CD4-positive, alpha-beta T cell treated with Interleukin-12 subunit alpha and Interleukin-12 subunit beta, for 1 hour (primary cell): ENCODE measurements at places on chromosomes 6 and 20.

- no peak for DNase-seq
Observed at GRCh38 chr20:22499515-22500166, 84.7 kb downstream of the FOXA2 start.

DNA sequence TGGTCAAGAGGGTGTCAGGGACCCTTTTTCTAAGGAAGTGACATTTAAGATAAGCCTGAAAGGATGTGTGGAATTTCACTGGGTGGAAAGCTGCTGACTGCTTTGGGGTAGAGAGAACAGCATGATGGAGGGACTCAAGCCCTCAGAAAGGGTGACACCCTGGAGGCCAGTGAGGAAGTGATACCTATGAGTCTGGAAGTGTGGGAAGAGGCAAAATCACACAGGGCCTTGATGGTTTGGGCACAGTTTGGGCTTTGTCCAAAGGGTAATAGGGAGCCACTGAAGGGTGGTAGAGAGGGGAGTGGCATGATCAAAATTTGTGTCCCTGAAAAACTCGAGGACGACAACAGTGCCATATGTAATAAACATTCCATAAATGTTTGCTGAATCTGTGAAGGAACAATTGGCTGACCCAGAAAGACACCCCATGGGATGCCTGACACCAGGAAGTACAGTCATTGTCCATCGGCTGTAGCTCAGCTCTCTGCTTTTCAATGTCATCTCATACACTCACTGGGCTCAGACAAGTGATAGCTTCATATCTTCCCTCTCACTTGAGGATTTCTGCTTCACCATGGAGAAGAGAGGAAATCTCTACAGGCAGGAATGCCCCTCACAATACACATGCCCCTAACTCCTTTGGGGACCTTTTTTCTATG lies 21.3 kb downstream of the CASS4 start:
- no peak for DNase-seq

GRCh38 chr6:66986940-66987339 lies 1279.9 kb upstream of the EYS start:
- DNase-seq: no peak

DNA sequence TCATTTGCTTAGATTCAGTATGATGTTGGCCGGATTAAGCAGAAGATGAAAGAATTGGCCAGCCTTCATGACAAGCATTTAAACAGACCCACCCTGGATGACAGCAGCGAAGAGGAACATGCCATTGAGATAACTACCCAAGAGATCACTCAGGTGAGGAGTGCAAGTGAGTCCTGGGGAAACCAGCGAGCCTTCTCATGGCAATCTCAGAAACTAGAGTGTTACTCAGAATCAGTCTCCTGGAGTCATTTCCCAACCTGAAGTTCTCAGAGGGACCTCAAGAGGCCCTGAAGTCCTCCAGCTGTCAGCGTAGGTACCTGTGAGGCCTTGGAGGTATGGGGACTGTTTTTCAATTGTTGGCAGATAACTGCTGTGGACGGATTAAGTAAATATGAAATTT lies 16.9 kb downstream of the STX16 start:
- DNase-seq: no peak

DNA sequence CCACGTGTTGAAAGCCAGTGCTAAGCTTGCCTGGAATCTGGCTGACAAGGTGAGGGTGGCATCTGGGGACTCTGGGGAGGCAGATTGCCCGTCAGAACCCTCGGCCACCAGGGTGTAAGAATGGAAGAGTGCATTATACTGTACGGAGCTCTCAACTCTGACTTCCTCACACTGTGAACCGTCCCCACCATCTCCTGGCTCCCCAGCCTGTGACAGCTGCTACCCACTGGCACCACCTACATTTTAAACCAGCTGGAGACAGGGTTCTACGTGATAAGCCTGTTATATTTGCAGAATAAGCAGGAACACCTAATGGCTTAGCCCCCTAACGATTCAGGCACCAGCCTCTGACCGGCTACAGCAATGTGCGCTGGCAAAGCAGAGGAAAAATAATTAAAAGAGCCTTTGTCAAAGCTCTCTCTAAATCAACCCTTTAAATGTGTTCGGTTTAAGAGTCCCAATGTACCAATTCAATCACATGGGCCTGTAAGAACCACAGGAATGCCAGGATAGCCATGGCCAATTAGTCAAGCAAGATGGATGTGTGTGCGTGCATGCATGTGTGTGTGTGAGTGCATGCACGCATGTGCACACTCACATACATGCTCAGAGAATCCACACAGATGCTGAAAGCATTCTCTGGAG lies 89.1 kb upstream of the TAB2 start:
- DNase-seq: no peak

DNA sequence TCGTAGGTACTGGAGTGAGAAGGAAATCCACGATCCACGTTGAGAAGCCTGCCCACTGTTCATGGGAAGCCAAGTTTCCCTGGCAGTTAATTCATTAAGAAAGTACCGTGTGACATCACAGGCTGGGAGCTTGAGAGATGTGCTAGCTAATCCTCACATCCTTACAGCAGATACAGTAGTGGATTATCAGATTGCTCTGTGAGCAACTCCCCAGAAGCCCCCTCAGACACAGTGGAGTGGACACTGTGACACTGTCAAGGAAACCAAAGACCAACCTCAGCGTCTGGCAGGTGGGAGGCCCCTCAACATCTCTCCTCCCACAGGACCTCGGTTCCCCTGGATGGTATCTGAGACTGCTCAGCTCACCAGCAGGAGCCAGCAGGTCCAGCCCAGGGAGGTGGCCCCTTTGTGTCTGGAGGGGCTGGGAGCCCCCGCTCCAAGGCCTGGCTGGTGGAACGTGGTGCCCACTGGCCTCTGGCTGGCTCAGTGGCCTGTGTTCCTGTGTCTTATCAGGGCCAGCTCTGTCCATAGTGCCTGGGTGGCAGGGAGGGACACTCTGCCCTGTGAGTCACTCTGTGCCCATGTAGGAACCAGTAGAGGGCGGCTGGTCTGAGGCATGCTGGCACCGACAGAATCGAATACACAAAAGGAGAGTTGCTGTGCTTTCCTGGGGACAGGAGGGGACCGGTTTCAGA lies 7.2 kb downstream of the PYGB start:
- DNase-seq: no peak

DNA sequence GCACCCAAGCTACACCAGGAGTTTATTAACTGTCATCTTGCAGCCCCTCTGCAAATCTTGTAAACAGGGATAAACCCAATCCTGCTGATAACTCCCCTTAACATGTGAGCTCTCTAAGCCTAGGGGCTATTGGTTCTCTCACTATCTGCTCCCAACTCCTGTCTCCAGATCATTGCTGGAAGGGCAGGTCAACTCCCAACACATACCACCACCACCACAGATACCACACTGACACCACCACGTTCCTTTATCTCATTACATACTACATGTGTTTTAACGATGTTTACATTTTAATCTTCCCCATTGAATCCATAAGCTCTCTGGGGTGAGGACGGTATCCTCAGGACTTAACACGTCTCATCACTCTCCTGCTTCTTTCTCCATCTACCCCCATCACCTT lies 51.8 kb downstream of the SIM1 start:
- no peak for DNase-seq

- DNase-seq: no peak
Observed at GRCh38 chr20:17810847-17811627, 111.3 kb downstream of the BANF2 start.

GRCh38 chr6:83069633-83070032 lies 2.2 kb downstream of the DOP1A start:
- DNase-seq: no peak

DNA sequence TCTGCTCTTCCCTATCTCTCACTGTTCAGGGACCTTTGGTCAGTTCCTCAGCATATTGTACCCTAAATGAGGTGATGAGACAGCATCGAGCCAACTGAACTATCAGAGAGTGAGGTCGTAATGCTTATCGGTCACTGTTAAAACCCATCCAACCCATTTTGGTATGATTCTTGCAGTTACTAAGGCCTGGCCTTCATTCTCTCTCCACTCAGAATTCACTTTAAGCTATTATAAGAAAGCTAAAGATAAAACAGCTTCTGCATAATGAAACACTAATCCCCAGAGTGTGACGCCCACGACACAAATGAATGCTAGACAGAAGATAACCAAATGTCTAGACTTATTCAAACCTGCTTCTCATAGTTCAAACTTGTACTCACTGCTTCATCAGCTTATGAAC lies 175.8 kb downstream of the GMPR start:
- DNase-seq: peak; percentile 41

DNA sequence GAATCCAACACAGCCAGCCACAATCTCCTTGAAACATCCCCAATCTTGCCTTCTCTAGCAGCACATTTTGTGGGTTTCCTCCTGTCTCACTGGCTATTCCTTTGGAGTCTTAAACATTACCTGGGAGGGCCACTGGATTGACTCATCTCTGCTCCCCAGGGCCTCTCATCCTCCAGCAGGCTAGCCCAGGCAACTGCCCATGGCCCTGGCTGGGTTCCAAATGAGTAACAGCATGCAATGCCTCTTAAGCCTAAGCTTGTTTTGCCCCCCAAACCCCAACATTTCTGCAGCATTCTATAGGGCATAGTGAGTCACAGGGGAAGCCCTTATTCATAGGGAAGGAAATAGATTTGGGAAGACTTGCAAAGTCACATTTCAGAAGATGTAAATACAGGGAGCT lies 204.9 kb downstream of the FOXA2 start:
- DNase-seq: no peak

GRCh38 chr20:60249436-60249835 lies 291.2 kb downstream of the CDH26 start:
- no peak for DNase-seq

DNA sequence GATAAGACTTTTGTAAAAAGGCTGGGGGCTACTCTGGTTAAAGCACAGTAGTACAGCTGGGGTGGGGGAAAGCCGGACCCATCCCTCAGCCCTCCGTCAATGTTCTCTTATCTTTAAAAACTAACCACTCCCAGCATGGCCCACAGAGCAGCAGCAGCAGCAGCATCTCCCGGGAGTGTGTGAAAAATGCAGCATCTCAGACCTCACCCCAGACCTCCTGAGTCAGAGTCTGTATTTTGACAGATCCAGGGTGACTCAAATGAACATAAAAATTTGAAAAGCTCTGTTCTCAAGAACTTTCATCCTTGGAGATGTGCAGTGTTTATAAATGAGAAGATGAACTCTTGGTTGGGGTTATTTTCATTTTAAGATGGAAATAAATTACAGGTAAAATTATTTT lies 277.7 kb upstream of the ECI2 start:
- DNase-seq: no peak

DNA sequence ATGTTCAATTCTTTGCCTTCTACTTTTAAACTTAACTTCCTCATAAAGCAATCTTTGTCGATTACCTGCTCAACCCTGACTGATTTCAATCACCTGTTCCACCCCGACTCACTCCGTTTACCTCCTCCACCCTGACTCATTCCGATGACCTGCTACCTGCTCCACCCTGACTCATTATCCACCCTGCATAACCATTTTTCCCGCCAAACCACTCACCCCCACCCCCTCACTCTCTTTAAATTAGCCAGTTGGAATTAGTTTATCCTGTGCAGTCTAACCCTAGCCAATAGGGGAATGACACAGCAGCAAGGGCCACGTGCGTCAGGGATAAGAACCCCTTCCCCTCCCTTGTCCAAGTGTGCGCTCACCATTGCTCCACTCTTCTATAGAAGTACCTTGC lies 56.7 kb upstream of the MRAP2 start:
- DNase-seq: no peak

GRCh38 chr20:57350081-57350710 lies 859 bp upstream of the RAE1 start:
- no peak for DNase-seq

DNA sequence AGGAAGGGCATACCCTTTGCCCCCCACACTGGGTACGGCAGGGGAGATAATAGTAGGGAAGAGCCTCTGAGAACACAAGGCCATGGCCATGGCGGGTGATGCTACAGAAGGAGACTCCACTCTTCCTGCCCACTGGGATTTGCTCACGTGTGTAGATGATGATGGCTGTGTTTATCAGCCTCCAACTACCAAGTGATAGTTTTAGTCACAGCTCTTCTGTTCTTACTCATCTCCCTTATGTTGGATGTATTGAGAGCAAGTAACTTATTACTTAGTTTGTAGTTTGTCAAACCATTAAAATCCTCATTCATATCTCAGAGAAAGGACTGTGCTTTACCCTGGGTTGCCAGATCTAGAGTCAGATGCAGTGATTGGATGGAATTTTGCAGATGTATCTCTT lies 66.0 kb downstream of the CDH26 start:
- no peak for DNase-seq

- peak; percentile 9 for DNase-seq
Observed at GRCh38 chr6:158819977-158820622, 932 bp upstream of the EZR start.
